ENCODE measurements at places on chromosomes 3 and 15.

DNA sequence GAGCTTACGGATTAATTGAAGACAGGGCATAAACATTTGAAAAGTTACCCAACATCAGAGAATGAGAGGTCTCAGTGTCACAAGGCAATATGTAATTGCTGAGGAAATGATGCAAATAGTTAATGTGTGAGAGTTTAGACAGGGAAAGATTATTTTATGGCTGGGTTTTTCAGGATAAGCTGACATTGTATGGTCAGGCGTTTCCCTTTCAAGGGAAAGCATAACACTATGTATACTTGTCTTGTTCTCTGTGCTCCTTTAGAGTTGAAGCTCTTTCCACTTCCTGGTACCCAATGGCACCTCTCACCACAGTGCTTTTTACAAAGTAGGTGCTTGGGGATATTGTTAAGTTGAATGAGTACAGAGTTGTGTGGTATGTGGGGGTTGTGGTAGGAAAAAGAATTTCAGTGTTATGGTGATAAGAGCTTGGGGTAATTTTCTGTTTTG, 19.9 kb downstream of the IQGAP1 start:
- no peak for DNase-seq

GRCh38 chr3:126033051-126033745, 50.7 kb downstream of the SLC41A3 start:
- no peak for DNase-seq

DNA sequence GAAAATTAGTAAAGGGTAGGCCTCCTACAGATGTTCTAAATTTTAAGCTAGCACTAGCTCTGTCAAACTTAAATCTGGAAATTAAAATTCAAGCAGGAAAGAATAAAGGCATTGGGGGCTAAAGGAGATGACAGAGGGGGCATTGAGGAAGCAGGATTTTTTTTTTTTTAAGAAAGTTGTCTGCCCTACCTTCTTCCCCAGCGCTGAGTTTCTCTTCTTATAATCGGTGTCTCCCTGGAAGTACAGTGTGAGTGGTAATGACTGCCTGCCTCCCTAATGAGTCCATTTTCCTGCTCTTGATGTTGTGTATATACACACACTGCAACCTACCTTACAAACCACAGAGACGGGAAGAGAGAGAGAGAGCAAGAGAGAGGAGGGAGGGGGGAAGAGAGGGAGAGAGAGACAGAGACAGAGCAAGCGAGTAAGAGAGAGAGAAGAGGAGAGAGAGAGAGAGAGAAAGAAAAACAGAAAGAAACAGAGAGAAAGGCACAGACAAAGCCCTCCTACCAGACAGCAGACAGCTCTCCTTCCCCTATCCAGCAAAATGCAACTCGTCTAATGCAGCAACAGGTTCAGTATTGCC, 47.0 kb downstream of the ZBTB20 start:
- no peak for DNase-seq

GRCh38 chr15:63626955-63627354, 29.8 kb downstream of the FBXL22 start:
- DNase-seq: no peak

GRCh38 chr15:40697916-40698315, 2.9 kb downstream of the RAD51 start:
- DNase-seq: no peak

GRCh38 chr3:177329854-177330253, 132.6 kb upstream of the TBL1XR1 start:
- DNase-seq: no peak

DNA sequence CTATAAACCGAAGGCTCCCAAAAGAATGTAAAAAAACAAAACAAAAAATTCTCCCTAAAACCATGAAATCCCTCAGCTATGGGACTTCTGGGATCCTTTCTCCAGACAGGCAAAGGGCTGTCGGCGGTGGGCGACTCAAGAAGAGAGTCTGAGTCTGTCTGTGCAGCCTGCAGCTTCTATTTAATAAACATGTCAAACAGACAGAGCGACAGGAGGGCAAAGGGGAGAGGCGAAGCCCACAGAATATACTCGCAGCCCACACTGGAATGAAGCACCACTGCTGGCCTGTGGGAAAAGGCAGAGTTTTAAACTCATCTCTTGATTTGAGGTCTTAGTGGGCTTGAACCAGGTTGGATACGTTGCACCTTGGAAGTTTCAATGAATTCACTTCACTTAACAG, 40.2 kb downstream of the ISL2 start:
- DNase-seq: no peak

DNA sequence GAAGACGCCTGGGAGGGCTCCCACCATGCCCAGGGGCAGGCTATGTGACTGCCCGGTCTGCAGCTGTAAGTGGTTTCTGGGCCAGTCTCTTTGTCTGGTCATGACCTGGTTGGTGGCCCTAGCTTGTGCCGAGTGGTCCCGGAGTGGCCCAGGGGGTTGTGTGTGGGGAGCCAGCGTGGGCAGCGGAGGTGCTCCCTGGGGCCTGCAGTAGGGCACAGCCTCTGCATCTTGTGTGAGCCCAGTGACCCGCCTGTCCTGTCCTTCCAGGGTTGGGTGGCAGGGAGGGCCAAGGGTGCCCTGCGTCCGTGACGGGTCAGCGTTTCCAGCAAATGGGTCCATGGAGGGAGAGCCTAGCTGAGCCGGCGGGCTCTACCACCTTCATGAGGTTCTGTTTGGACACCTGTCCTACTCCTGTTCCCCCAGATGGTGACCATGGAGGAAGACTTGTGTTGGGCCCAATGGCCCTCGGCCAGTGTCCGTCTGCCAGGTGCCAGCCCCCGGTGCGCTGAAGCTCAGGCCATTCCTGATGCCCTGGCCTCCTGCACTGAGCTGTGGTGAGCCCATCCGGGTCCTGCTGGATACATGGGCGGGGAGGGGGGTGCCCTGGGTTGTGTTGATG, 215.4 kb downstream of the SNRPN start:
- DNase-seq: peak; percentile 1

DNA sequence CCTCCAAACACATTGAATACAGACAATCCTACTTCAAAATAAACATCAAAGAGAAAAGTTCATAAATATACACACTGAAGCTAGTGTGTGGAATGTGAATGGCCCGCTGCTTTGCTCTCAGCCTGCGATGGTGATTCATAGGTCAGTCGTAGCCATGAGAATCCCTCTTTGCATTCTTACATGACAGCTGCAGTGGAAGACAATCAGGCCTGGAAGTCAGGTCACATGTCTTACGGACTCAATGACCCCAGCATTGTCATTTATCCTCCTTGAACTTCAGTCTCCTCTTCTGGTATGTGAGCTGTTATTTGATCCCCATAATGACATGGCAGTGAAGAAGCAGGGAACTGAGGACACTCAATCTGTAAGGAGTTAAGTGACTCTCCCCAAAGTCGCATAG, 217.8 kb upstream of the EOMES start:
- no peak for DNase-seq

DNA sequence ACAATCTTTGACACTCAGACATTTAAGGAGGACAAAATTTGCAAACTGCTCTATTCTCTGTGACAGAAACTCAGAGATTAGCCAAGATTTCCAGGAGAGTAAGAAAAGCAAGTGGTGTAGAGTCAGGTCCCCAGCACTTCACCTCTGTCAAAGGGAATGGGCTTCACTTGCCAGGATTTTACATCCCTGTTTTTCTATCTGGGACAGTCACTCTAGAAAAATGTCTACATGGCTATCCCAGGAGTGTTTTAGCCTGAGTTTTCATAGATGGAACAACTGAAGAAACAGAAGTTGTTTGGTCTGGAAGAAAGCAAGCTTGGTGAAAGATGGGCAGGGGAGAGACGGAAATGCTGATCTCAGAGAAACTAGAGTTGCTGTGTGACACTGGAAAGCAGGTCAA, 3.0 kb downstream of the FAM219B start:
- DNase-seq: no peak

DNA sequence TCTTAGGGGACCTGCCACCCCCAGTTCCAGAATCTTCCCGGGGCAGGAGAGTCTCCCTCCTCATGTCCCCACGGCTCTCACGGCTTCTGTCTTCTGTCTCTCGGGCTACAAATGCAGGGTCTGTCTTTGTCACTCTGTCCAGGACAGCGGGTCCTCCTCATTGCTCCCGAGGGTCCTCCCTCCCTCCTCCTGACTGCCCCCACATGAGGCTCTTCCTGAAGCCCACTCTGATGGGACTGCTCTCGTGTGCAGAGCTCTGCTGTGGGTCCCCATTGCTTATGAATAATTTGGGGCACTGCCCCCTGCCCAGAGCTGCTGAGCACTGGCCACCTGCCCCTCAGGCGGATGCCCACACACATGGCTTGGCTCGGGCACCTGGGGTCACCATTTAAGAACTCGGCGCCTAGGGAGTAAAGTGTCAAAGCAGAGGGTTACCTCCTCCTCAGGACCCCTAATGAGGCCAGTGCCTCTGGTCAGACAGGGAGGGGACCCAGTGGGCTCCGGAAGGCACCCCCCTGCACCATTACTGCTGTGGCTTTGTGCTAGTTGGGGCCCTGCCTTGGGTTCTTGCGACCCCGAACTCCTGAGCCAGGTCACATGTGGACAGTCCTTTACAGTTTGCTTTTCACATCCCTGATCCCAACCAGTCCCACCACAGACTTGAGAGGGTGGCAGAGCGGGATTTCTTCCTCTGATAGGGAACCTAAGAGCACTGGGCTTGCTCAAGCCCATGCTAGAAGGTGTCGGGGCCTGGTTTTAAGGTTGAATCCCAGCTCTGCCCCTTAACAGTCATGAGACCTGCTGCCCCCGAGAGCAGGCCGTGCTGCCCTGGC, 22.1 kb downstream of the HDAC11 start:
- no peak for DNase-seq

DNA sequence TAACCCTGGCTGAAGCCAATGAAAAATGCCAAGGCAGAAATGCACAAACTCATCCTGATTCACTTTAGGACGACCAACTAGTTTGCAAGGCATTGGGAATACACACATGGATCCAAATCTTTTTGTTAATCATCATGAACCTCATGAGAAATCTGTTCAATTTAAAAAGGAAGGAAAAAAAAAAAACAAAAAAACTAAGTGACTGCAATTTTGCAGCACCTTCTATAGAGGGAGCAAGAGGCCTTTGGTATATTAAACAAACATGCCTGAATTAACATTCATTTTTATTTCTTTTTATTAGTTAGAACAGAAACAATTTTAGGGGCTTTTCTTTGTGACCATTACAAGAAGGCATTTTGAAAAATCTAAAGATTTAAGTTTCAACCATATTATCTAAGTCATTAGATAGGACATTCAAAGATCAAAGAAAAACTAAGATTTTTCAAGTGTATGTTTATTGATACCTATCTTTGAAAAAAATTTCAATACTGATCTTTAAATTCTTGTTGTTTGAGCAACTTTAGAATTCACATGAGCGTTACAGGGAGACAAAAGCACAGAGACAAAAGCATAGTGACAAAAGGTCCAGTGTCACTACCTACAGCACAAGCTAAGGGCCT, 182.4 kb downstream of the CBLB start:
- DNase-seq: no peak

DNA sequence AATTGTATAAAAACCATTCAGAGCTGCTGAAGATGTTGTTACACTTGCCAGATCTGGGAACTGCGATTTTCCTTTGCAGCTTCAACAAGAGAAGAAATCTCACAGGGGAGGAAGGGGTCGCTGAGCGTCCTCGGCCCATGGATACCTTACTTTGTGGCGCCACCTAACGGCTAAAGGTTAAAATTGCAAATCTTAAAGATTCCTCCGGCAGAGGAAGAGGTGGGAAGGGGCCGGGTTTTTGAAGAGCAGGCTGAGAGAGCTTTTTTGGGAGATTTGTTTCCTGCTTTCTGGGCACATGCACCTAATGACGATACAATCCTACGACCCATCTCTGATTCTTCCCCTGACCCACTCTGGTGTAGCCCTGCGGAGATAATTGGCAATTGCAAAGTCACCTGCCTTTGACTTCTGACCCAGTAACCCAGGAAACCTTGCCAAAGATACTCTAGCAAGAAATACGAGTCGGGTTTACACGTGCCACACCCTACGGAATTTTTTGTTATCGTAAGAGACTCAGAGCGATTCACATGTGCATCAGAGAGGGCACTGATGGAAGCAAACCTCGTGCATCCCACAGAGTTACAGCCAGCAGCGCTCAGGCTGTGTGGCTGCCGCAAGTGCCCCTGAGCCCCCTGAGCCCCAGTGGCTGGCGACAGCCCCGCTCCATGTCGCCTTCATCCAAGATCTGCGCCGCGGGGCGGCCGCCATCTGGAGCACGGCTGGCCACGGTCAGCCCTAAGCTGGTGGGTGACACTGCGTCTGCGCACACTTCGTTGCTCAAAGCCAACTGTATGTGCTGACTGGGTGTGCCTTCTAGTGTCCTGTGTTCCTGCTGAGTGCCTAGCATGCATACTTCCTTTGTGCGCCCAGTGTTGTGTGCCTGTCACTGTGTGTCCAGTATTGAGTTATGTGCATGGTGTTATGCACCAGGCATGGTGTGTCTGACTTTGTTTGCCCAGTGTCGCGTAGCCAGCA, 55.2 kb upstream of the CHRNA7 start:
- no peak for DNase-seq

GRCh38 chr3:185362850-185363661, at the start of gene MAP3K13:
MAP3K13 (plus strand) TSS chr3:185363136; CDS start chr3:185428582, 65,446 bp downstream.
- no peak for DNase-seq

- DNase-seq: no peak
These were observed 24.1 kb upstream of the AKAP13 start for GRCh38 chr15:85356276-85356675.

- DNase-seq: no peak
These were observed 19.4 kb downstream of the ZNF80 start for GRCh38 chr3:114218006-114218405.

GRCh38 chr15:88797663-88798339, 5.4 kb upstream of the ACAN start:
- DNase-seq: no peak

DNA sequence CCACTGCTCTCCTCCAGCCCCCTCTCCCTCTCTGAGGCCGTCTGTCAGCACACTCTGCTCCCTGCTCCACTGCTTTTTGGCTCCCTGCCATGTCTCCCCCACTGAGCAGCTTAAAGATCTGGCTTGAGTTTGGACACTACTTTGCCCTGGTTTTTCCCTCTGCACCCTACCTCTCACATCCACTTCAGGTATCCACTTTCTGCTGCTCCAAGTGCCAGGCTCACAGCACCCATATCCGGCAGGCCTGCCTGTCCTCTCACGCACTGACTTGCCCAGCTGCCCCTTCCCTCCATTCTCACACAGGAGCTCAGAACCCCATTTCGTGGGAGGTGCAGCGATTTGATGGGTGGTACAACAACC, 3.7 kb downstream of the DUOX1 start:
- no peak for DNase-seq

DNA sequence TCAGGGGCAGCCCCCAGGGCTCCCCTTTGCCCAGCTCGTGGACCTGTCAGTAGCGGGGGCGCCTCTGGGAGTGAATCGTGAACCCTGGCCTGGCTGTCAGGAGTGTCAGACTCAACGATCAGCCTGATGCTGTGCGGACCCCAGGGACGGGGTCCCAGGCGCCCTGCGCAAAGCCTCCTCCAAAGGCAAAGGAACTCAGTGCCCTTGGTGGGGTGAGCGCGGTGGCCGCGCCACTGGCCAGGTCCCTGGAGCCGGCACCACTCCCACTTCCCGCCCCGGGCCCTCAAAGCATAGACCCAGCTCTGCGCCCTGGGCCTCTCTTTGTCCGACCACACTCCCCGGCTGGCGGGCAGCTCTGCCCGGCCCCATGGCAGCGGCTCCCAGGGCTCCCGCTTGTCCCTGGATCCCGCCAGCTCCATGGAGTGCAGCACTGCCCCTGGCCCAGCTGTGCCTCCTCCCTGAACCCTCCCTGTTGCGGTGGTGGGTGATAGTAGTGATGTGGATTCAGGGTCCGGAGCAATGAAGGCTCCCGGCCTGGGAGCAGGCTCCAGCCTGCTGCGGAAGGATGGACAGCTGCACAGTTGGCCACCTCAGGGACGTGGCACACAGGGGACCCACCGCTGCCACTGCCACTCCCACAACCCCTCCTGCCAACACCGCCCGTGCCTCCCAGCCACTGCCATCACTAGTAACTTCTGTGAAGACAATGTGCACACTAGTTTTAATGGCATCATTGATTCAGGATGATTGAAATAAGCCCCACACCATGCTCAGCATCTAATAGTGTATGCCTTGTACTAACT, 263.8 kb downstream of the ZBBX start:
- DNase-seq: no peak
